CD14-positive monocyte (primary cell): ENCODE measurements at places on chromosomes 5 and 9.

DNA sequence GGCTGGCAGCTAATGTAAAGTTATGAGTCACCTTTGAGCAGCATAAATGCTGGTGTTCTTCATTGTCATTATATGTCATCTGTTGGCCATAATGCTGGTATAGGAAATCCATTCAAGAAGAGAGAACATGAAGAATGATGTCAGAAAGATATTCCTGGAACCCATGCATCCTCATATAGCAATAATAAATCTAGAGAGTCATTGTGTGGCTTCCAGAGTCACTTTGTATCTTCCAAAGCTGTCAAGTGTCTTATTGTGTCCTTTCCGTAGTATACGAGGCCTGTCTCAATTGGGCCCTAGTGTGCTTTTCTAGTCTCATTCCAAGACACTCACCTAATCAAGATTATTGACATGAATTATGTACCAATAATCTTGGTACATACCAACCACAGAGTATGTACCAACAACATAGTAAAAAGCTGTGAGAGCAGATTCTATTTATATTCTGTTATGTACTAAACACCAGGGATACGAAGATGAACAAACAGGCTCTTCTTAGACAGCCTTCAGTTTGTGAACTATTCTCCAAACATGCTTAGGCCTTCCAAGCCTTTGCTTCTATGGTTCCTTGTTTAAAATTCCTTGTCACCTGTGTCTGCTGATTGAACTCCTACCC, 110.1 kb downstream of the ERCC6L2 start:
- DNase-seq: no peak

DNA sequence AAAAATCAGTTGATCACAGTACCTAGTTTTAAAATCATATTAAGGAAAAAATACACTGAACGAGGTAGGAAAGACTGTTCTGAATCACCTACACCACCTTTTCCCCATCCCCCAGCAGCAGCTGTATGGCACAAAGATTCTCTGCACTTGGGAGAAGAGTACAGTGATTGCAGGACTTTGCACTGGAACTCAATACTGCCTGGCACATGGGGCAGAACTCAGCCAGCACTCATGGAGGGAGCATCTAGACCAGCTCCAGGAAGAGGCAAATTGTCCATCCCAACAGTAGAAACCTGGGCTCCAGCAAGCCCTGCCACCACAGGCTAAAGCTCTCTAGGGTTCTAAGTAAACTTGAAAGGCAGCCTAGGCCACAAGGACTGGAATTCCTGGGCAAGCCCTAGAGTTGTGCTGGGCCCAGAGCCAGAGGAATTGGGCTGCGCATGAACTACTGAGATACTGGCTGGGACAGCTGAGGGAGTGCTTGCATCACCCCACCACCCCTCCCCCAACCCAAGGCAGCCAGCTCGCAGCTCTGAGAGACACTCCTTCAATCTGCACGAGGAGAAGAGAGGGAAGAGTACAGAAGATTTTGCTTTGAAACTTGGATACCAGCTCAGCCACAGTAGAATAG, 654.4 kb upstream of the CDH6 start:
- no peak for DNase-seq

- DNase-seq: no peak
These were observed 182.4 kb downstream of the NFIB start for GRCh38 chr9:14131356-14132088.

GRCh38 chr5:111398013-111398412, 114.3 kb downstream of the STARD4 start:
- no peak for DNase-seq

- no peak for DNase-seq
These were observed 66.0 kb upstream of the IRX4 start for GRCh38 chr5:1948663-1949191.

DNA sequence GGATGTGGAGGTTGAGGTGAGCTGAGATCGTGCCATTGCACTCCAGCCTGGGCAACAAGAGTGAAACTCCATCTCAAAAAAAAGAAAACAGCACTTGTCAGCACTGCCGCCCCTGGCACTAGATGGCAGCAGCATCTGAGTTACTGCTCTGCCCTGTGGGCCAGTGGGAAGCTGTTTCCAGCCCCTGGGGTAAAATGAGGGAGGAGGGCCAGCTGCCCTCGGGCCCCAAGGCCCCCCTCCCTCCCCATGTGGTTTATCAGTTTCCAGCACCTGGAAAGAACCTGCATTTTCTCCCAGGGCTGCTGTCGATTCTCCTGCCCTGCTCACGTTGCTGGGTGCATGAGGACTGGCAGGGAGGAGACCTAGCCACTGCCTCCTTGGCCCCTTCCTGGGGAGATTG, 13.2 kb upstream of the CEL start:
- DNase-seq: no peak

GRCh38 chr5:103456476-103456875, 106.1 kb downstream of the NUDT12 start:
- DNase-seq: no peak
